ENCODE measurements at places on chromosomes 12 and 14.
A peak's percentile ranks its signal among the peaks of the same experiment; 100 is the strongest.

GRCh38 chr14:101878822-101879528 is 85.4 kb upstream of the DYNC1H1 start:
- no peak for DNase-seq

- no peak for DNase-seq
Observed at GRCh38 chr14:46384611-46385010, 267.0 kb downstream of the RPL10L start.

DNA sequence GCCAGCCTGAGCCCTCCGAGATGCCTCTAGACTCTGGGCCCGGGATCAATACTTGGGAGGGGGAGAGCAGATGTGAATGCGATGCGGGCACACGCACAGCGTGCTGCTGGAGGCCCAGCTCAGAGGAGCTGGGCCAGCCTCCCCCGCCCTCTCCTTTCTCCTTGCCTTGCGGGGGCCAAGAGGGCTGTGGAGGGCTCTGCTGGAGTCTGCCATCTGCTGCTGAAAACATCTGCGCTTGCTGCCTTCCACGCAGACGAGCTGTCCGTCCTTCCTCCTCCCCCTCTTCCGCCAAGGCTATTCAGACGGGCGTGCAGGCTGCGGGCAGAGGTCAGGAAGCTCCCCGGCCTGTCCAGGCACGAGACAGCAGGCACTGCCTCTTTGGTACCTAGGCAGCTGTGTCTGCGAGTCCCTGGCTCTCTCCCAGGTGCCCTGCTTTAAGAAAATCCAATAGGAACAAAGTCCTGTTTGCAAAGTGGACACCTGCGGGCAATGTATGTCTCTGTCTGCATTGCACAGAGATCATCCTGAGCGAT is 75.2 kb downstream of the SPRING1 start:
- no peak for DNase-seq

- no peak for DNase-seq
Observed at GRCh38 chr14:77346495-77346894, 25.7 kb downstream of the GSTZ1 start.

GRCh38 chr12:44101475-44101874 is 265.6 kb downstream of the TMEM117 start:
- DNase-seq = no peak

- no peak for DNase-seq
Observed at GRCh38 chr12:131287938-131288764, 334.4 kb downstream of the ADGRD1 start.

- no peak for DNase-seq
Observed at GRCh38 chr12:106739318-106739717, 35.2 kb upstream of the RIC8B start.

- no peak for DNase-seq
Observed at GRCh38 chr12:41511247-41511646, 323.1 kb downstream of the PDZRN4 start.

GRCh38 chr14:100679707-100680438 is 46.8 kb upstream of the DLK1 start:
- DNase-seq = no peak

- peak; percentile 37 for DNase-seq
Observed at GRCh38 chr14:52279408-52279807, 11.9 kb downstream of the PTGDR start.

DNA sequence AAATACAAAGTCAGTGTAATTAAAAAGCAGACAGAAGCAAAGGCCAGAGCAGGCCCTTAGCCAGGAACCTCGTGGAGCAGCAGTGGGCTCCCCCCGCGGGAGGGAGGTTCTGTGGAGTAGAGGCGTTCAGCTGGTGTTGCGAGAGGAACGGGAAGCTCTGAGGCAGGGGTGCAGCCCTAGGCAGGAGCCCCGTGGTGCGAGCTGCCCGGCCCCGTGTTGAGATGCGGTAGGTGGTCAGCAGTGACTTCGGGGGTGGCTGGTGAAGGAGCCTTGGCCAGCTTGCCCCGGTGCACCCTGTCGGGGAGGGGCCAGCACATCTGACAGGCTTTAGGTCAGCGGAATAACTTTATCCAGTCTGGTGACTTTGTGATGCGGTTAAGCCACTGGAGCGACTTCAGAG is 46.2 kb downstream of the SFSWAP start:
- no peak for DNase-seq

All from mesendoderm (in vitro differentiated cells).